CD4-positive, CD25-positive, alpha-beta regulatory T cell (primary cell): ENCODE measurements at places on chromosomes 2 and 18.

- DNase-seq, result no peak
Measured at GRCh38 chr2:107380912-107381311, 445.8 kb upstream of the RGPD4 start.

GRCh38 chr2:50178050-50178449 is 853.9 kb downstream of the NRXN1 start:
- no peak for DNase-seq

DNA sequence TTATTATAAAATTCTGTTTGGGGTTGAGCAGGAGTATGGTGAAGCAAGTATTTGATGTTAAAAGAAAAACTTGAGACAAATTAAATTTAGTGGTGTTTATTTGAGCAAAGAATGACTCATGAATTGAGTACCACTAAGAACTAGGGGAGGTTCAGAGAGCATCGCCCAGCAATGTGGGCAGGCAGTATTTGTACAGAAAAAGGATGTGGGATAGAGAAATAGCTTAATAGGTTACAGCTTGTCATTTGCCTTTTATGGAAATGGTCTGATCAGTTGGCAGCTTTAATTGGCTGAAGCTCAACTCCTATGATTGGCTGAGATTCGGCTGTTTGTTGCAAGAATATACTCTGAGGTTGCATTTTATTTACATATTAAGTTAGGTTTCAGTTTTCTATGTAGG is 68.2 kb downstream of the LRATD1 start:
- DNase-seq, result no peak

GRCh38 chr2:158931572-158931971 is 36.9 kb upstream of the TANC1 start:
- DNase-seq, result no peak

- no peak for DNase-seq
Measured at GRCh38 chr18:46046688-46047087, 25.4 kb downstream of the PSTPIP2 start.

GRCh38 chr18:60667016-60667415 is 294.4 kb upstream of the MC4R start:
- no peak for DNase-seq

GRCh38 chr18:56579451-56579850 is 58.9 kb downstream of the TXNL1 start:
- no peak for DNase-seq

- no peak for DNase-seq
Measured at GRCh38 chr2:109304731-109305470, 175.9 kb downstream of the SH3RF3 start.

DNA sequence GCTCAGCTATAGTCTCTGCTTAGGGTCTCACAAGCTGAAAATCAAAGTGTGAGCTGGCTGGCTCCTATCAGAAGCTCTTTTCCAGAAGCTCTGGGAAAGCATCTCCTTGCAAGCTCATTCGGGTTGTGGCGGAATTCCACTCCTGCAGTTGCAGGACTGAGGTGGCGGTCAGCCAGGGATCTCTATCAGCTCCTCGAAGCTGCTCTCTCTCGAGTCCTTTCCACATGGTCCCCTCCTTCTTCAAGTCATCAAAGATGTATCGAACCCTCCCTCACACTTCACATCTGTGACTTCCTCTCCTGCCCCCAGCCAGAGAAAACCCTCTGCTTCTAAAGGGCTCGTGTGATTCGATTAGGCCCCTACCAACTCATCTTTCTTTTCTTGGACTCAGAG is 141.7 kb downstream of the ZFP36L2 start:
- no peak for DNase-seq
